Midbrain (tissue), 1 donor: ENCODE measurements at places on chromosomes 16 and 17.
A peak's percentile ranks its signal among the peaks of the same experiment; 100 is the strongest.

DNA sequence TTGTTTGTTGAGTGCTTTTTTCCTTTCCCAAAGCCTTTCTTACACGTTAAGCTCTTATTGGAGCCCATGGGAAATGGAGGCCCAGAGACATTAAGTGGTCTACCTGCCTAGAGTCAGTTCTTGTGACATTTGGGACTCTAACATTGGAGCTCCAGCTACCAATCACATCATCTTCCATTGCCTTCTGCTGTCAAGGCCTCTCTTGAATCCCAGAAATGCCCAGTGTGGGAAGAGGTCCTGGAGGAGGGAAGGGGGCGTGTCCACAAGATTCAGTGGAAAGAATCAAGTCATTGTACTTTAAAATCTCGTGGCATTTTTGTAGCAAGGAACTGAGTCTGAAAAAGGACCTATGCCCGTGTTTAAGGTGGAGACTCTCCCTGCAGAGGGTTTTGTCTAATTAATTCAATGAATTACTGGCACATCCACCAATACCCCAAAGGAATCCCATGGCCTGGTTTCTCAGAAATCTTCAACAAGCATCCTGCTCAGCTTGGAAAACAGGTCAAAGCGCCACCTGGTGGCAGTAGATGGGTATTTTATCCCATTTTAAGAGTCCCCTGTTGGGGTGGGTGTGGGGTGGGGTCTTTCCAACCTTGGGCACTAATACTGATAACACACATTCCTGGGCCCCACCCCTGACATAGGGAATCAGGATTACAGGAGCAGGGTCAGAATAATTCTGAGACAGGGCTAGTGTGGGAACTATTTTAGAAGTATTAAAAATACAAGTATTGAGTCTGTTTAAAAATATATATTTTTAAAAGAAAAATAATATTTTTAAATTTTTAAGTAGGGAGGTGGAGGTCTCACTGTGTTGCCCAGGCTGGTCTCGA is 24.6 kb downstream of the GPT2 start:
- peak; percentile 67 for DNase-seq

DNA sequence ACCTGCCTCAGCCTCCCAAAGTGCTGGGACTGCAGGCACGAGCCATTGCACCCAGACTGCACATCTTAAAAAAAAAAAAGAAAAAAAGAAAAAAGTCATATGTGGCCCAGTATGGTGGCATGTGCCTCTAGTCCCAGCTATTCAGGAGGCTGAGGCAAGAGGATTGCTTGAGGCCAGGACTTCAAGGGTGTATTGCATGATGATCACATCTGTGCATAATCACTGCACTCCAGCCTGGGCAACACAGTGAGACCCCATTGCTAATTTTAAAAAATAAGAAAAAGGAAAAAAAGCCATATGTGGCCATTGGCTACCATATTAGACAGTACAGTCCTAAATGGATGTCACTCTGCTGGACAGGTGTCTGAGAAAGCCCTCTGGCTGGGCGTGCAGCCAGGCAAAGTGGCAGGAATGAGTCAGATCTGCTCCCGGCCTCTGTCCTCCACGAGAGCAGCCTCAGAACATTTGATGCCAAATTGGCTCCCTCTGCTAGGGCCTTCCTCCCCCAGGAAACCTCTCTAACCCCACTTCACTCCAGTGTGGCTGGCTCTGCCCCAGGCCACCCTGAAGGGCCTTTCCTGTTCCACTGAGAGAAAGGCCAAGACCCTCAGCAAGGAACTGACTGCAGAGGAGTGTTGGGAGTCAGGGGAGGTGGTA is 14.7 kb downstream of the CA7 start:
- no peak for DNase-seq

DNA sequence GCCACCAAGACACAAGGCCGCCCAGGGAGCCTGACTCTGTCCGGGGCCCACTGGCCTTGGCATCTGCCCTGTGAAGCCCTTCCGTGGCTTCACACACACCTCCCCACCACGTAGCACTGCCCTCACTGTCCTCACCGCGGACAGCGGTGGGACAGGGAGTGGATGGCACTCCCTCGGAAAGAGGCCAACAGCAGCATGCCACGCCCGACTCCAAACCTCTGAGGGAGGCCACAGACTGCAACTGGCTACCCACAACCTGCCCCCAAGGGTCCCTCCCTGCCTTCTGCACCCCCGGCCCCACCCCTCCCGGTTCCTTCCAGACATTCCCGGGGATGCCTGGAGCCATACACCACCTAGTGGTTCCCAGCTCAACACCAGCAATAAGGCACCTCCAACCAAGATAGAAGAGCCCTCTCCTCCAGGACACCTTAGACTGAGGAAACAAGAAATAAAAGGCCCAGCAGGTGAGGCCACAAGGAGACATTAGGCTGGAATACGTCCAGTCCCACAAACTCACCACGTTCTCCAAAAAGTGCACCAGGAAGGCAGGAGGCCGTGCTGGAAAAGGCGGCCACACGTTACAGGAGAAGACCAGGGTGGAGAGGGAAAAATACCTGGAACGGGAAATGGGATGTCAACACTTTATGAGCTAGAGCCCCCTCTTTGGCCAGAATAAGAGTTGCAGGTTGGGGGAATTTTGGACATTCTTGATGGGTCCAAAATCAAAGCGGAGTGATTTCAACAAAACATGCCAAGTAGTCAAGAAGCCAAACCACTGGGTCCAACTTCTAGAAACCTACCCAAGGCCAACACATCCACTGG is 310.0 kb downstream of the SOX9 start:
- DNase-seq = no peak

DNA sequence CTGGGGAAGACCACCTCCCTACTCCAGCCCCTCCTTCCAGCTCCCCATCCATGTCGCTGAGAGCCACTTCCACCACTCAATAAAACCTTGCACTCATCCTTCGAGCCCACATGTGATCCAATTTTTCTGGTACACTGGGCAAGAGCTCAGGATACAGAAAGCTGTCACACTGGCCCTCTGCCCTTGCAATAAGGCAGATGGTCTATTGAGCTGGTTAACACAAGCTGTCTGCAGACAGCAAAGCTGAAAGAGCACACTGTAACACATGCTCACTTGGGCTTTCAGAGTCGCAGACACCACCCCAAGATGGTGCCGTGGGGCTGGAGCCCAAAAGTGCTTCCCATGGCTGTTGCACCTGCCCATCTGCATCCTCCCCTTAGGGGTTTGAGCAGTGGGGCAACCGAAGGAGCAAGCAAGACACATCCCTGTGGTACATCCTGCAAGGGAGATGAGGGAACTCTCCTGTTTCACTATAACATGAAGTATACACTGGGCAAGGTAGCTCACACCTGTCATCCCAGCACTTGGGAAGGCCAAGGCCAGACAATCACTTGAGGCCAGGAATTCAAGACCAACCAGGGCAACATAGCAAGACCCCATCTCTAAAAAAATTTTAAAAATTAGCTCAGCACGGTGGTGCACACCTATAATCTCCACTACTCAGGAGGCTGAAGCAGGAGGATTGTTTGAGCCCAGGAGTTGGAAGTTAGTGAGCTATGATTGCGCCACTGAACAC is 52.8 kb upstream of the C17orf78 start:
- DNase-seq = no peak

GRCh38 chr17:58264407-58265103 is 16.2 kb downstream of the MPO start:
- DNase-seq = no peak

- DNase-seq = no peak
Measured at GRCh38 chr17:42198897-42199296, 4.6 kb upstream of the GHDC start.

DNA sequence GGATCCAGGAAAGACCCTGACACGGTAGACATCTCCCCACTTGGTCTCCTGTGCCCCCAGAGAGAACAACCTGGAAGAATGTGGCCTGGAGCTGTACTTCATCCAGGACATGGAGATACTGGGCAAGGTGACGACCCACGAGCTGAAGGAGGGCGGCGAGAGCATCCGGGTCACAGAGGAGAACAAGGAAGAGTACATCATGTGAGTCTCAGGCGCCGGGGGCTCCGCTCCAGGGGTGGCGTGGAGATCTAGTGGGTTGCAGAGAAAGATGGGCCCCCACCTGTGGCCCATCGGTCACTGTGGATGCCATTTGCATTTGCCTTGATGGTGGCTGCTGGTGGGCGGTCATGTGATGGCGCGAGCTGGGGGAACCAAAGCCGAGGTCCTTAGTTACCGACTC is 14.9 kb upstream of the CLEC18A start:
- no peak for DNase-seq

DNA sequence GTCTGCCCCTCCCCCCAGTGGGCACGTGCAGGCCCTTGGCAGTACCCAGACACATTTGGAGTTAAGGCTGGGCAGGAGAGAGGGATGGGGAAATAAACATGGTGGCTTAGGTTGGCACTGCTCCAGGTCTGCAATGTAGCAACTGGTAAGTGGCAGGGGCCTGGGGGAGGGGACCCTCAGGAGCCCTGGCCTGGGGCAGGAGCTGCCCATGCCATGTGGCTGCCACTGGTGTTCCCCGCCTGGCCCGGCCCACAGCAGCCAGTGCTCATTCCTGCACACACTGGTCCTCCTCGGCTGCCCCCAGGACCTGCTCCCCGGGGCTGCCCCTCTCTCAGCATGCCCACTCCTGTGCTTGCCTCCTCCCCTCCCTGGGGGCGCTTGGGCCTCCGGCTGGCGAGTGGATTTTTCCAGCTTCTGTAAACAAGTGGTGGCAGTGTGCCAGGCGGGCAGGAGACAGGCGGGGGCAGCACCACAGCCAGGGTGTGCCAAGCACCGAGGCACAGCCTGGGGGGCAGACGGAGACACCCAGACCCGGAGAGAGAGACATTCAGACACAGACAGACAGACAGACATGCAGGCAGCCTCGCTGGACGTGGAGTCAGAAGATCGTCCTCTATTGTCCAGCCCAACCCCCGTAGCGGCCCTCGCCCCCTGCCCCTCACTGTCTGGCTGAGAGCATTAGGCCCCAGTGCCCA is 9.4 kb downstream of the THRA start:
- DNase-seq = peak; percentile 93

GRCh38 chr16:49473131-49473530 is 99.5 kb downstream of the C16orf78 start:
- no peak for DNase-seq
